Stimulated activated CD8-positive, alpha-beta memory T cell treated with anti-CD3 and anti-CD28 coated beads, Interleukin-7, amount 100 ng/mL, for 24 hours (primary cell): ENCODE measurements at places on chromosomes 2 and 18.

DNA sequence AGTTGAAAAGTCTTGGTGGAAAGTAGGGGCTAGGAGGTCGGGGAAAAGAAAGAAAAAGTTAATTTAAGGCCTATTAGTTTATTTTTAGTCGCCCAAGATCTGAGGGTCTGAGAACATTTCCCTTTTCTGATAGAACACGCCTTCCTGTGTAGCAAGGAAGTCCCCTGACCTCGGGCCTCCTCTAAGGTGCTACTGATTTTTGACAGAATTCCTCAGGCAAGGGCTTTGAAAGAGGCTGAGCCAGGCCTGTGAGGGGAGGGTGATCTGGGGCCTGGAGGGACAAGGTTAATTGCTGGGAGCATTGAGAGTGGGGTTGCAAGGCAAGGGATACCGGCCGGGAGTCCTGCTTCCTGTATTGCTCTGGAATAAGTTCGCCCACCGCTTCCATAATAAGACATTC lies 131.4 kb upstream of the MYCN start:
- DNase-seq, result no peak

DNA sequence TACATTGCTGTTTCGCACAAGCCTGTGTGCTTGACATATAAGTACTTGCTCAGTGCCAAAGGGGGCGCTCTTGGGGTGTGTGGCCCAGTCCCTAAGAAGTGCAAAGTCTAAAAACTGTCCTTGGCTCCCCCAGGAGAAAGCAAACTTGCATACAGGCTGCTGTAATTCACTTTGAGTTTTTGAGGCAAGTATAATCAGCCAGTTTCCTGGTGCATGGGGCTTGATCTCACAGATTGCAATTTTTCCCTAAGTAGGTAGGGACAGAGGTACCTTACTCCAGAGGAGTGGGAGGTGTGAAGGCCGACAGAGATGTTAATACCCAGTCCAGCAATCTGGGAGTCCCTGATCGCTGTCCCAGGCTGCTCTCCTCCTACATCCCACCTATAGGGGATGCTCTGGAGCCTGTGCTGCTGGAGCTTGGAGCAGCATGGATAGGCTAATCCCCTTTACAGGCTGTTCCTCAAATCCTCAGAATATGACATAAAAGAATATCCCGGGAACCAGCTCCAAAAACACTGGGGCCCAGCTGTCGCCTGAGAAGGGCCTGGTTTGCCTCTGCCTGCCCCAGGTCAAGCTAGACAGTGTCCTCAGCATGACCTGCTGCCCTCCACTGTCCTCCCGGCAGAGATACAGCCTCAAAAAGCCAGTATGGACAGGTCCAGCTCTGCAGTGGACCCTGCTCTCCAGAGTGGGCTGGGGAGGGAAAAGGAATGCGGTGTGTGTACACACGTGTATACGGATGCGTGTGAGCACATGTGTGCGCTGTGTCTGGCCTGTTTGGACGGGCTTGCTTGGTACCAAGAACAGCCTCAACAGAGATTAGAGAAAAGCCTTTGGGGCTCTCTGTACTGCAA lies 136.5 kb upstream of the HAAO start:
- no peak for DNase-seq

GRCh38 chr18:72738136-72738535 lies 129.7 kb downstream of the NETO1 start:
- no peak for DNase-seq

- no peak for DNase-seq
Measured at GRCh38 chr2:240603081-240603835, 16.7 kb downstream of the CAPN10 start.

- no peak for DNase-seq
Measured at GRCh38 chr2:218066926-218067515, 2.0 kb upstream of the RUFY4 start.
